ENCODE measurements at places on chromosomes 2 and 18. TPM values are rescaled to one million over a fixed set of nuclear protein-coding genes. Genes with fewer than 3 reads are reported as not detected.

GRCh38 chr2:126860385-126860784 lies 38.3 kb upstream of the TEX51 start:
- no peaks in the 10 kb centered on the region for H3K4me1 ChIP-seq
- no peak overlapping the region for H3K4me3 ChIP-seq
- H3K27ac ChIP-seq, result no peak overlapping the region
- no peak for DNase-seq
- H3K27me3 ChIP-seq, result no peaks in the 10 kb centered on the region
- H3K36me3 ChIP-seq, result no peaks in the 10 kb centered on the region

GRCh38 chr18:75678627-75679026 lies 251.1 kb upstream of the SMIM21 start:
- H3K27me3 ChIP-seq, result no peaks in the 10 kb centered on the region
- H3K4me3 ChIP-seq, result no peak overlapping the region
- no peak overlapping the region for H3K27ac ChIP-seq
- H3K36me3 ChIP-seq, result no peaks in the 10 kb centered on the region

ANKAR gene
- total RNA-seq, result 47.0 TPM

- no peak for DNase-seq
- no peaks in the 10 kb centered on the region for H3K36me3 ChIP-seq
- no peaks in the 10 kb centered on the region for H3K27me3 ChIP-seq
- H3K4me3 ChIP-seq, result no peak overlapping the region
- H3K27ac ChIP-seq, result no peak overlapping the region
Measured at GRCh38 chr2:192899466-192899865, 704.7 kb upstream of the TMEFF2 start.

DNA sequence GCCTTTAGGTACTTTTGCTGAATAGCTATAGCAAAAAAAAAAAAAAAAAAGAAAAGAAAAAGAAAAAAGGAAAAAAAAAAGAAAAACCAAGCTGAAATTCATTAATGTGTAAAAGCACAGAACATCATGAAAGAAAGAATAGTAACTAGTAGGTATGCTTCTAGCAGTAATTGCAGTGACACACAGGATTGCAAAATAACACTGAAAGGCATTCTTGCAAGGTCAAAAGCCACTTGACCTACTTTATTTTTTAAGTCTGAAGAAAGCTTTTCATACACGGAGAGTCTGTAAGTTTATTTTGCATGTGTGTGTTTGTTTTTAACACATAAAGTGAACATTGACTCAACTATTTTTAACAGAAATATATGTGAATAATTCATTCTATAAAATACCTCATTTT lies 54.4 kb downstream of the DOK6 start:
- no peak for DNase-seq
- H3K4me3 ChIP-seq, result no peak overlapping the region
- H3K27ac ChIP-seq, result no peak overlapping the region
- no peaks in the 10 kb centered on the region for H3K4me1 ChIP-seq
- H3K36me3 ChIP-seq, result no peaks in the 10 kb centered on the region
- no peaks in the 10 kb centered on the region for H3K27me3 ChIP-seq

DNA sequence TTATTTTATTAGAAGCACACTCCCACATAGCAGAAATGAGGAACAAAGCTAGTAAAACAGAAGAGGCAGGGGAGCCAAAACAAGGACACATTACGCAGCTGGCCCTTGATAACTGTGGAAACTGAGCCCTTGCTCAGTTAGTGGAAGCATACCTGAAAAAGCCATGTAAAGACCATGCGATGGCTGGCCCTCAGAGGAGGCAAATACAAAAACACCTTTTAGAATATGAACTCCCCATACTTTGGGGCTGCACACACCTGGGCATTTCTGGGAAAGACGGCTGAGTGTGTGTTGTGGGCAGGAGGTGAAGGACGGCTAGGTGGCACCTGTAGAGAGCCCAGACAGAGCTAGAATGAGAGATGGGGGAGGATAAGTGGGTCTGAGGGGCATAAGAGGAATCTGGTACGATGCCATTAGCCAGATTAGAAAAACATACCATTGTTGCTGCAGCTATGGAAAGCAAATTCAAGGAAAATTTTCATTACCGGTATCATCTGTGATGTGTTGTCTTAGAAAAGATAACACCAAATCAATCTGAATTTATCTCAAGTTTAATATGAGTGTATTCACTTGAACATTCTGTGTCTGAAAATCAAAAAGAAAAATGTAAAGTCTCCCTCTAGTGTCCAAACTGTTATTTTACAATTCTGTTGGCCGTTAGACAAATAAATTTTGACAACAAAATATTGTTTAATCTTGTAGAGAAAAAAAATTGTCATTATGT lies 45.2 kb upstream of the SULT1C3 start:
- no peaks in the 10 kb centered on the region for H3K27me3 ChIP-seq
- no peaks in the 10 kb centered on the region for H3K36me3 ChIP-seq
- no peak overlapping the region for H3K27ac ChIP-seq
- no peak for DNase-seq
- H3K4me3 ChIP-seq, result no peak overlapping the region

- no peaks in the 10 kb centered on the region for H3K36me3 ChIP-seq
- DNase-seq, result no peak
- no peak overlapping the region for H3K27ac ChIP-seq
Measured at GRCh38 chr2:35347561-35347960, 1008.0 kb upstream of the CRIM1 start.

MARCO gene
- 2.1 TPM for total RNA-seq

GRCh38 chr18:10912790-10913545 lies 236.4 kb downstream of the PIEZO2 start:
- no peak for DNase-seq
- H3K27me3 ChIP-seq, result no peaks in the 10 kb centered on the region
- H3K4me1 ChIP-seq, result no peaks in the 10 kb centered on the region
- H3K27ac ChIP-seq, result no peak overlapping the region
- no peaks in the 10 kb centered on the region for H3K36me3 ChIP-seq

UGT1A7 gene
- total RNA-seq, result not detected

RFTN2 gene
- 5.9 TPM for total RNA-seq

DNA sequence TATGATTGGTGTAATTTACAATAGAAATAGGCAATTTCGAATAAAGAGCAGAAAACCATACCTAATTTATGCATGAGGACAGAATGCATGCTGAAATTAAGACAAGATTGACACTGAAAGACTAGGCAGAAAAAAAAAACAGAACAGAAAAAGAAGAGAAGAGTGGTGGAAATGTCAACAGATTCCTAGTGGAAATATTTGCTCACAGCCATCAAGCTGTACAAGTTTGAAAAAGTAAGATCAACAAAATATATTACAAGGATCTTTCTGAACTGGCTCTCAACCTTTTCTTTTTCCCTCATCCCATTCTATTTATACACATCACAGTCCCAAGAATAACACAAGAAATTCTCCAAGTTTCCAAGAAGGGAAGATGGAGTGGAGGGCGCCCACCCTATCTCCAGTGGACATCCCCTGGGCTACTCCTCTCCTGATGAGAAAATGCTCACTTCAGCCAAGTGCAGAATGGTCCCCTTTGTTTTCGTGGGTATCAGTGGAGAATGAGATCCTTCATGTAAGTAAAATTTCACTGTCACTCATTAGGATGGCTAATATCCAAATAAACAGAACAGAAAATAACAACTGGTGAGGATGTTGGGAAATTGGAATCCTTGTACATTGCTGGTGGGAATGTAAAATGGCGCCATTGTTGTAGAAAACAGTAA lies 51.0 kb upstream of the ZNF532 start:
- no peak for DNase-seq
- H3K36me3 ChIP-seq, result no peaks in the 10 kb centered on the region
- H3K27ac ChIP-seq, result peak overlapping the region; percentile 59
- H3K4me3 ChIP-seq, result no peak overlapping the region

GRCh38 chr2:151795646-151796240 lies 32.5 kb downstream of the ARL5A start:
- no peaks in the 10 kb centered on the region for H3K27me3 ChIP-seq
- no peaks in the 10 kb centered on the region for H3K4me1 ChIP-seq
- no peak for DNase-seq
- H3K36me3 ChIP-seq, result no peaks in the 10 kb centered on the region
- no peak overlapping the region for H3K4me3 ChIP-seq
- H3K27ac ChIP-seq, result no peak overlapping the region

RNF125 gene
- total RNA-seq, result 7.4 TPM

TRAPPC8 gene
- total RNA-seq, result 29.1 TPM

GRCh38 chr18:38981389-38981788 lies 1415.8 kb upstream of the CELF4 start:
- no peaks in the 10 kb centered on the region for H3K27me3 ChIP-seq
- no peak overlapping the region for H3K4me3 ChIP-seq
- no peaks in the 10 kb centered on the region for H3K36me3 ChIP-seq
- no peak overlapping the region for H3K27ac ChIP-seq
- no peak for DNase-seq

DNA sequence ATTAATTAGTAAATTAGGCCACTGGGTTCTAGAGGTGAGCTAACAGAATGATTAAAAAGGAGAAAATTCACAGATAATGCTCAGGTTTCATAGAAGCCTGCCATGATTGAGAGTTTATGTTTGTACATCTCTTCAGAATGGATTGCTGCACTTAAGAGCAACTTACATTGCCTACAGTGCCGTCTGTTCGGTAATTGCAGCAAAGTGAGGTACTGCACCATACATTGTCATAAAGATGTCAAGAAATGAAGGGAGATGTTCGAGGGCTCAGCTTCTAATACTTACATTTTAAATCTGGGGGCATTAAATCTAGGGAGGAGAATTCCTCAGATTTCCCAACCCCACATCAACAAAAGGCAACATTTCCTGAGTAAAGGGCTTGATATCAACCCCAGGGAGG lies 976.2 kb upstream of the FANCL start:
- H3K4me1 ChIP-seq, result no peaks in the 10 kb centered on the region
- no peak overlapping the region for H3K27ac ChIP-seq
- no peaks in the 10 kb centered on the region for H3K27me3 ChIP-seq
- no peaks in the 10 kb centered on the region for H3K36me3 ChIP-seq
- DNase-seq, result no peak

IGFBP5 gene
- 2,812 TPM for total RNA-seq

ANKRD29 gene
- total RNA-seq, result 14.2 TPM

CD8B gene
- 0.55 TPM for total RNA-seq

SLC9A4 gene
- not detected for total RNA-seq

DNA sequence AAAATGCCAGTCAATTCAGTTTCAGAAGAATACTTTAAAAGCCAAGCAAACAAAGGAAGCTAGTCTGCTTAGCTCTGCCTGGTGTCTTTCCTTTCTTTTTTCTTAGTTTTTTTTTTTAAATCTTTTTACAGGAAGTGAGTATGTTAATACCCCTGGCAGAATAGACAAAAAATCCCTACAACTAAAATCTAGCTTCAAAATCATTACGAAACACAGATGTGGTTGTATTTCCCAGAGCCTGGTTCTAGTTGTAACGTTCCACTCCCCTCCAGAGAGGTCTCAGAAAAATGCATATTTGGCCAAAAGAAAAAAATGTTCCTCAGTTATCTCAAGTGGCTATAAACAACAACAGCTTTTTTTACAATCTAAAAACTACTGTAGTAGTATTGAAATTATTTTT lies 202.1 kb upstream of the RND3 start:
- DNase-seq, result no peak
- no peak overlapping the region for H3K4me3 ChIP-seq
- no peaks in the 10 kb centered on the region for H3K4me1 ChIP-seq
- no peaks in the 10 kb centered on the region for H3K36me3 ChIP-seq

DNA sequence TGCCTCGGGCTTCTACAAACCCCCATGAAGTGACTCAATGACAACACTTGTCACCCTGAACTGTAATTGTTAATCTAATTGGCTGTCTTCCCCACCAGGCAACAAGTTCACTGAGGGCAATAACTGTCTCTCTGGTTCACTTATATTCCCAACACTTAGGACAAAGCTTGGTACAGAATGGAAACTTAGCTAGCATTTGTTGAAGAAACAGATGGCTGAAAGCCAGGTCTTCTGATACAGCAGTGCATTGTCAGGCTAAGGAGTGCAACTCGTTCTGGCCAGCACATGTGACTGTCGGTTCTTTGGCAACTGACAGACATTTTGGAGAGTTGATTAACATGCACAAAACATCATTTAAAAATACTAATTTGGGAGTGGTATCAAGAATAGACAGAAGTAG lies 14.6 kb upstream of the DNAJC27 start:
- no peak overlapping the region for H3K27ac ChIP-seq
- no peak for DNase-seq
- H3K36me3 ChIP-seq, result no peaks in the 10 kb centered on the region
- no peaks in the 10 kb centered on the region for H3K27me3 ChIP-seq
- no peaks in the 10 kb centered on the region for H3K4me1 ChIP-seq
- H3K4me3 ChIP-seq, result no peak overlapping the region

- H3K36me3 ChIP-seq, result no peaks in the 10 kb centered on the region
- no peak for DNase-seq
- H3K4me3 ChIP-seq, result no peak overlapping the region
- no peaks in the 10 kb centered on the region for H3K4me1 ChIP-seq
- H3K27me3 ChIP-seq, result no peaks in the 10 kb centered on the region
Measured at GRCh38 chr2:218345491-218346236, 11.0 kb upstream of the CATIP start.

C2orf80 gene
- not detected for total RNA-seq

GRCh38 chr2:172047566-172048507 lies 37.5 kb upstream of the DLX1 start:
- no peaks in the 10 kb centered on the region for H3K27me3 ChIP-seq
- H3K27ac ChIP-seq, result no peak overlapping the region
- H3K4me1 ChIP-seq, result no peaks in the 10 kb centered on the region
- no peaks in the 10 kb centered on the region for H3K36me3 ChIP-seq
- no peak overlapping the region for H3K4me3 ChIP-seq
- DNase-seq, result no peak

- H3K4me3 ChIP-seq, result no peak overlapping the region
- no peaks in the 10 kb centered on the region for H3K4me1 ChIP-seq
- H3K36me3 ChIP-seq, result no peaks in the 10 kb centered on the region
- no peak overlapping the region for H3K27ac ChIP-seq
Measured at GRCh38 chr2:9779596-9780264, 63.5 kb upstream of the TAF1B start.

RNF144A gene
- total RNA-seq, result 103 TPM

DNA sequence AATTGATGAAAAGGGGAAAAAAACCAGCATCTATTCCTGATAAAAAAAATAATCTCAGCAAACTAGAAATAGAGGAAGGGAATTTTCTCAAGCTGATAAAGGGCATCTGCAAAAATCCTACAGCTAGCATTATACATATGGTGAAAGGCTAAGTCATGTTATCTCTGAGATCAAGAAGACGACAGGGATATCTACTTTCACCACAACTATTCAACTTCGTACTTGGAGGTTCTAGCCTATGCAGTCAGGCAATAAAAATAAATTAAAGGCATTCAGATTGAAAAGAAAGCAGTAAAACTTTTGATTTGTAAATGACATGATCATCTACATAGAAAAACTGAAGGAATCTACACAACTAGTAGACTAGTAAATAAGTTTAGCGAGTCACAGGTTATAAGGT lies 58.2 kb downstream of the CAB39 start:
- no peaks in the 10 kb centered on the region for H3K4me1 ChIP-seq
- H3K27me3 ChIP-seq, result no peaks in the 10 kb centered on the region
- no peaks in the 10 kb centered on the region for H3K36me3 ChIP-seq
- DNase-seq, result no peak
- H3K4me3 ChIP-seq, result no peak overlapping the region

- DNase-seq, result no peak
- H3K4me1 ChIP-seq, result no peaks in the 10 kb centered on the region
- no peak overlapping the region for H3K27ac ChIP-seq
- no peak overlapping the region for H3K4me3 ChIP-seq
- H3K36me3 ChIP-seq, result no peaks in the 10 kb centered on the region
- H3K27me3 ChIP-seq, result no peaks in the 10 kb centered on the region
Measured at GRCh38 chr2:71804281-71804751, 343.3 kb downstream of the CYP26B1 start.

- H3K27ac ChIP-seq, result peak overlapping the region; percentile 6
- no peaks in the 10 kb centered on the region for H3K36me3 ChIP-seq
- no peak overlapping the region for H3K4me3 ChIP-seq
- H3K4me1 ChIP-seq, result peaks cover 39% of the 10 kb centered on the region
Measured at GRCh38 chr2:160367887-160368286, 125.7 kb downstream of the RBMS1 start.

ATOH8 gene
- total RNA-seq, result 83.0 TPM

NYAP2 gene
- total RNA-seq, result 0.14 TPM

SLC20A1 gene
- 11.5 TPM for total RNA-seq
